Spleen (tissue), 13 donors: ENCODE measurements at places on chromosomes 2 and 18.

DNA sequence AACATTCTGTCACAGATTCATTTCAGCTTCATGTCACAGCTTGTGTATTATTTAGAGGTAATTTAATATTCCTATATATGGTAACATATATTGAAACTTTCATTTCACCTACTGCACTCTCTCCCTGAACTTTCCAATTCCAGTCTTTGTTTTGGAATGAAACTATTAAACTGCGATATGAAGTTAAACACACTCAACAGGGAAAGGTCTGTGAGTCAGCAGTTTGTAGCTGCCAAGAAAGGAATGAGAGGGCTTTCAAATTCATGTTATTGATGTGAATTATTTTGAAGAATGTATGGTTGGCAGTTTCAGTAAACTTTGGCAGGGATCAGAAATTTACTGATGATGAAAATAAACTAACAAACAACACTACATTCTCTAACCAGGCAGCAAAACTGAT is 148.3 kb downstream of the HNMT start:
- DNase-seq: no peak

- no peak for DNase-seq
Measured at GRCh38 chr18:47842836-47843235, 87.6 kb downstream of the SMAD2 start.

DNA sequence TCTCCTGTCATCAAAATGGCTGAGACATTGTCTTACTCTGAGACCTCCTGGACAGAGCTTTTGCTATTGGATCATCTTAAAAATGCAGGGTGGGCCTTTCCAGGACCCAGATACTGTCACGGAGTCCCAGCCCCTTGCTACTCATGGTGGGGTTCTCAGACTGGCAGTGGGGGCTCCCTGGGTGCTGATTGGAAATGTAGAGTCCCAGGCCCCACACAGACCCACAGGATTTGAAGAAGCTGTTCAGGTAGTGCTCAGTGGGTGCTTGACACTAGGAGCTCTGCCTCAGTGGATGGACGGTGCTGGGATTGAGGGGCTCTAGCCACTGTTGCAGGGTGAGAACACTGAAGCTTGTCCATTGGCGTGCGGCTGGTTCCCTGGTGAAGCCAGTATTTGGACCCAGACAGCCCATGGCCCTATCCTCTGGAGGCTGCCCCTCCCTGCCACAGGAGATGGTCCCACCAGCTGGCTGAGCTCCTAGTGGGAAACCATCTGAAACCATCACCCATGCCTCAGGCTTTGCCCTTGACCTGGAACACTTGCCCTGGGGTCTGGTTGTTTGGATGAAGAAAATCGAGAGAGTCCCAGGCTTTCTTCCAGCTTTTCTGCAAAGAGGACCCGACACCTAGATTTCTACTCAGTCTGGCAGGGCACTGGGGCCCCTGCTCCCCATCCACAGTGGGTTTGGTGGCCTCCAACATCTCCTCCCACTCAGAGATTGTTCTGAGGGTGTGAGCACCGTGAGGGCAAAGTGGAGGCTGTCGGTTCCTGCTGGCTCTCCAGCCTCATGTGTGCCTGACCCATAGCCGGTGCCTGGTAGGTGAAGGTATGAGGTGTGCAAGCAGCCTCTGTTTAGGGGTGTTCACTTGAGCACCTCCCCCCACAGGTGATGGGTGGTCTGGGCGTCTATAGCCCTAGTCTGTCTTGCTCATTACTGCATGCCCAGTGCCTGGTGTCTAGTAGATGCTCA is 30.1 kb downstream of the MROH2A start:
- DNase-seq: peak; percentile 49

- DNase-seq: no peak
Measured at GRCh38 chr18:67634631-67635338, 118.3 kb upstream of the DSEL start.
